Fibroblast of lung (primary cell): ENCODE measurements at places on chromosomes 6 and 20. TPM values are rescaled to one million over a fixed set of nuclear protein-coding genes. Genes with fewer than 3 reads are reported as not detected.

PGC gene
- not detected in 2 replicates for total RNA-seq

PRDM1 gene
- total RNA-seq: 2.3 and 5.4 TPM in 2 replicates

PPP1R16B gene
- under 0.01 TPM in 2 replicates for total RNA-seq

SLC32A1 gene
- not detected in 2 replicates for total RNA-seq

OPRL1 gene
- total RNA-seq: 2.6 and 4.1 TPM in 2 replicates

SOX18 gene
- total RNA-seq: not detected in 2 replicates

MATN4 gene
- under 0.01 TPM in 2 replicates for total RNA-seq

MYMX gene
- not detected in 2 replicates for total RNA-seq

SLA2 gene
- not detected in 2 replicates for total RNA-seq

TMEM244 gene
- total RNA-seq: not detected in 2 replicates

TRIM15 gene
- not detected in 2 replicates for total RNA-seq

GNMT gene
- not detected in 2 replicates for total RNA-seq

TBXT gene
- not detected in 2 replicates for total RNA-seq

IPCEF1 gene
- 0.26 and 0.33 TPM in 2 replicates for total RNA-seq

ALDH8A1 gene
- total RNA-seq: 0.26 and 0.50 TPM in 2 replicates

SLPI gene
- 0.17 and 0.77 TPM in 2 replicates for total RNA-seq

MAP3K7 gene
- total RNA-seq: 29.8 and 35.5 TPM in 2 replicates

USP49 gene
- 1.8 and 2.3 TPM in 2 replicates for total RNA-seq

UBD gene
- total RNA-seq: not detected in 2 replicates

CST4 gene
- total RNA-seq: 0.17 TPM in 1 of 2 replicates, not detected in the other

PRKN gene
- 4.6 and 5.6 TPM in 2 replicates for total RNA-seq

PDYN gene
- total RNA-seq: not detected in 2 replicates

SLC25A27 gene
- total RNA-seq: 12.6 and 18.7 TPM in 2 replicates

LTB gene
- total RNA-seq: not detected in 2 replicates

SULF2 gene
- total RNA-seq: 9.6 and 28.0 TPM in 2 replicates

TOX2 gene
- 4.4 and 5.9 TPM in 2 replicates for total RNA-seq

CAGE1 gene
- under 0.01 and 0.17 TPM in 2 replicates for total RNA-seq

CYP24A1 gene
- 0.26 TPM in 1 of 2 replicates, not detected in the other for total RNA-seq

CNR1 gene
- total RNA-seq: under 0.01 TPM in 1 of 2 replicates, not detected in the other

ADGRF5 gene
- total RNA-seq: under 0.01 and 0.26 TPM in 2 replicates

BPI gene
- not detected in 2 replicates for total RNA-seq

BRD2 gene
- total RNA-seq: 59.3 and 75.6 TPM in 2 replicates

HLA-DQB1 gene
- total RNA-seq: not detected in 2 replicates

OR14J1 gene
- total RNA-seq: not detected in 2 replicates

DAAM2 gene
- total RNA-seq: 25.9 and 41.5 TPM in 2 replicates

C20orf144 gene
- under 0.01 and 0.17 TPM in 2 replicates for total RNA-seq

TMEM170B gene
- total RNA-seq: 3.6 and 4.5 TPM in 2 replicates

MOCS1 gene
- total RNA-seq: 16.7 and 21.8 TPM in 2 replicates

SIRPB1 gene
- 0.17 and 1.0 TPM in 2 replicates for total RNA-seq

PRR18 gene
- not detected in 2 replicates for total RNA-seq

PHACTR1 gene
- total RNA-seq: 0.26 and 1.2 TPM in 2 replicates

RREB1 gene
- 15.2 and 18.8 TPM in 2 replicates for total RNA-seq

MCCD1 gene
- total RNA-seq: not detected in 2 replicates

C6orf58 gene
- total RNA-seq: not detected in 2 replicates

HLA-DMB gene
- total RNA-seq: 0.51 and 0.83 TPM in 2 replicates

SAPCD1 gene
- total RNA-seq: 0.26 and 0.50 TPM in 2 replicates

ADGRB3 gene
- 0.33 and 0.77 TPM in 2 replicates for total RNA-seq
